ENCODE measurements at places on chromosomes 12 and 14.
A peak's percentile ranks its signal among the peaks of the same experiment; 100 is the strongest.

DNA sequence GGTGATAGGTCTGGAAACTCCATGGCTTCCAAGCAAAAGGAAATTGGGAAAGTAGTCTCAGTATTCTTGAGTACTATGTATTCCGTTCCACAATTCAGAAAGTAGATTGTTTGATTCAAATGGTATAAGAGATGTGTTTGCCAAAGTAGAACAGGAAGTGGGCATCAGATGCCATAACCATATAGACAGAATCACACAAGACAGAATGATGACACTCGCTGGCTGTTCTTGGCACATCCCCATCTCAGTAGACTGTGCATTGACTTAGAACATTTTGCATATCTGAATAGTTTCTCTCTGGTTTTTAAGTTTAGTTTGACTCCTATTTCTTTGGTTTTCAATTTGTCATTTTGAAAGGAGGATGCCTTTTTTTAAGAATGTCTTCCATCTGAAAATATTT, 221.1 kb upstream of the RGS6 start:
- H3K27me3 ChIP-seq: no peaks in the 10 kb centered on the region
- peaks cover 25% of the 10 kb centered on the region for H3K4me1 ChIP-seq
- peaks cover 48% of the 10 kb centered on the region for H3K36me3 ChIP-seq
- DNase-seq: no peak
- peak overlapping the region; percentile 15 for H3K4me3 ChIP-seq

GRCh38 chr14:30584058-30584630, 25.2 kb downstream of the G2E3 start:
- H3K27me3 ChIP-seq: no peaks in the 10 kb centered on the region
- peaks cover 19% of the 10 kb centered on the region for H3K4me1 ChIP-seq
- H3K36me3 ChIP-seq: peaks cover 57% of the 10 kb centered on the region
- no peak overlapping the region for H3K4me3 ChIP-seq
- H3K27ac ChIP-seq: no peak overlapping the region

GRCh38 chr12:128983371-128983770, 130.1 kb downstream of the GLT1D1 start:
- DNase-seq: no peak
- peaks cover 3% of the 10 kb centered on the region for H3K27me3 ChIP-seq
- no peak overlapping the region for H3K4me3 ChIP-seq
- H3K4me1 ChIP-seq: no peaks in the 10 kb centered on the region

DNA sequence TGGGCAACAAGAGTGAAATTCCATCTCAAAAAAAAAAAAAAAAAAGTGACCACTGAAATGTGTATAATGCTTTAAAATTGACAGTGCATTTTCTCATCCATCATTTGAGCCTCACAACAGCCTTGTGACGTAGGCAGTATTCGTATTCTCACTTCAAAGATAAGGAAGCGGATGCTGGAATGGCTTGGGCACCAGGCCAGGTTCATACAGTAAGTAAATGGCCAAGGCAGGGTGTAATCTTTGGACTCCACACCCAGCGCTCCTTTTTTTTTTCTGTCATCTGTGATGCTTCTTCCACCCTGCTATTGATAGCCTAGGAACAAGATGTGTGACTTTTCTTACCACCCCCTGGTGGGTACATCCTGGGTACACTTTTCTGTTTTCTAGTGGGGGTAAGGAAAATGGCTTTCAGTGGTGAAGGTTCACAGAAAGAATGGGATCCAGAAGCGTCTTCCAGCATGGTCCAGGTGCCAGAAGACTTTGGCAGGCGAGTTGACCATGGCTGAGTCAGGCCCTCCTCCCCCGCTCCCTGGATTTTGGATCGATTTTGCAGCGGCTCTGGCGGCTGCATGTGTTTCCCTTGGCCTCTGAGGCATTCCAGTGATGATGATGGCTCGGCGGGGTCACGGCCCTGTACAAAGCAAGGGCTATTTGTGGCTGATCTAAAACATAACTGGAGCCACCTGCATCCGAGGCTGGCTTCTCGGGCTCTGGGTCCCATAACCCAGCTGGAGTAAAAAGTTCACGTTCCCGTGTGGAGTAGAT, 110.6 kb downstream of the CACNA1C start:
- H3K36me3 ChIP-seq: peaks cover 1% of the 10 kb centered on the region
- DNase-seq: no peak
- no peaks in the 10 kb centered on the region for H3K27me3 ChIP-seq
- no peak overlapping the region for H3K4me3 ChIP-seq
- no peaks in the 10 kb centered on the region for H3K4me1 ChIP-seq

- H3K27me3 ChIP-seq: no peaks in the 10 kb centered on the region
- H3K27ac ChIP-seq: no peak overlapping the region
- no peaks in the 10 kb centered on the region for H3K4me1 ChIP-seq
- no peak overlapping the region for H3K4me3 ChIP-seq
- no peaks in the 10 kb centered on the region for H3K36me3 ChIP-seq
Measured at GRCh38 chr14:79997509-79998208, 213.6 kb downstream of the DIO2 start.

GRCh38 chr14:40784860-40785259, 821.8 kb upstream of the LRFN5 start:
- H3K4me3 ChIP-seq: no peak overlapping the region
- H3K27me3 ChIP-seq: no peaks in the 10 kb centered on the region
- no peaks in the 10 kb centered on the region for H3K4me1 ChIP-seq
- H3K36me3 ChIP-seq: no peaks in the 10 kb centered on the region

DNA sequence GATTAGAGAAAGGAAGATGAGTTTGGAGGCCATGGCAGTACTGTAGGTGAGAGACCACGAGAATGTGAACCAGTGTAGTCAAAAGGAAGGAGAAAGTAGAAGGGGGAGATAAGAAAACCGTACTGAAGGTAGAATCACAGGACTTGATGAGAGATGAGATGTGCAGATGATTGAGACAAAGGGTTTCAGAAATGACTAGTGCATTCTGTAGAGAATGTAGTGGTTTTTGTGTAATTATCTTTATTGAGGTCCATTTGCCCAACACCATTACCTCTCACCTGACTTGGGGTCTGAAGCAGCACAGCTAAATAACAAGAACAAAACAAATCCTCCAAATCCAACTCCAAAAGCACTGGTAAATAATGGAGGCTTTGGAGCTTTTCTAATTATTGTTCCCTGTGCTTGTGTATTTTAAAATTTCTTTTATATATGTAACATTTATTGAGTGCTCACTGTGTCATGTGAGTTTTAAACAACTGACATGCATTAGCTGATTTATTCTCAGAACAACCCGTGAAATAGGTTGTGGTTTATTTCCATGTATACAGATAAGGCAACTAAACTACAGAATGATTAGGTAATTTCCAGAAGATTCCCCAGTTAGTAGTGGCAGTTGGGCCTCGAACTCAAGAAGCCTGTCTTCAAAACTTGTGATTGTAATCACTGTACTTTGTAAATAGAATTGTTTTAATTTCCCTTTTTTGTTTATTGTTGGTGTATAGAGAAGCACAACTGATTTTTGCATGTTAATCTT, 390.0 kb downstream of the AEBP2 start:
- peaks cover 1% of the 10 kb centered on the region for H3K36me3 ChIP-seq
- peak overlapping the region; percentile 47 for H3K27ac ChIP-seq
- H3K27me3 ChIP-seq: no peaks in the 10 kb centered on the region
- no peak overlapping the region for H3K4me3 ChIP-seq
- peaks cover 16% of the 10 kb centered on the region for H3K4me1 ChIP-seq

DNA sequence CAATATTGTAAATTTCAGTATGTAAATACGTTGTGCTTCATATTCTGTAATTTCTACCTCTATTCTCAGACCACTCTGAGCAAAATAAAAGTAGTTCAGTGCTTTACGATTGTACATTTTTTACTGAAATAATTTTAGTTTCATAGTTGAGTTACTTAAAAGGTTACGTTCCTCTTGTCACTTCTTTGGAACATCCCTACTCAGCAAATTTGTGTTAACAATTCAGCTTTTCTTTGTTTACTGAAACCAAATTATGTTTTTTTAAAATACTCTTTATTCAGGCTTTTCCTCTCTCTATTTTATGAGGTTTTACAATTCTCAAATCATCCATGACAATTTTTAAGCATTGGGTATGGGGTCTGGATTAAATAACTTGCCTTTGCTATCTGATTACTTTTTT, 25.8 kb downstream of the CPSF6 start:
- peaks cover 46% of the 10 kb centered on the region for H3K36me3 ChIP-seq
- no peak for DNase-seq

- H3K27me3 ChIP-seq: no peaks in the 10 kb centered on the region
- H3K27ac ChIP-seq: no peak overlapping the region
- DNase-seq: no peak
- no peak overlapping the region for H3K4me3 ChIP-seq
Measured at GRCh38 chr14:37474191-37474590, 120.9 kb downstream of the FOXA1 start.

DNA sequence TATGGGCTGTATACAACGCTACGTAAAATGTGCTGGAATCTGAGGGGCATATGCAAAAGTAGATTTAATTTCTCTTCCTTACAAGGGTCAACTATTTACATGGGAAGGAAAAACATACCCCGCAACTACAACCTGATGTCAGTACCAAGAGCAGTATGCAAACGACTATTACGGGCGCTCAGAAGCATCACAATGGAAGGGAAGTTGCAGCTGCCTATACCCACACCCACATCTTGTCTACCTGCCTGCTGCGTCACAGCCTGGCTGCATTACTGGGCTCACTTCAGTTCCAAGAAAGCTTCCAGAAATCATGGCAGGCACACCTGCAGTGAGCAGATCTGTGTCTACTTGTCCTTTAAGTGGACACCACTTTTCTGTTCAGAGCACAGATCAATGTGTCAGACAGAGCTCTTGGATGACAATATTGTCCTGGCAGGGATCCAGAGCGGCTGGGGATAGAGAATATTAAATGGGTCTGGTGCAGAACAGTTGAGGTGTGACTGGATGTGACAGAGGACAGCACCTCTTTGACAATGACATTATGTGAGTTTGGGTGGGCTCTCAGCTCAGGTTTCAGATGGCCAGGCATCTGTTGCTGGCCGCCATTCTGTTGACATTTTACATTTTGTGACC, 41.5 kb upstream of the GNG2 start:
- H3K36me3 ChIP-seq: no peaks in the 10 kb centered on the region
- no peak overlapping the region for H3K27ac ChIP-seq
- H3K4me1 ChIP-seq: no peaks in the 10 kb centered on the region
- H3K4me3 ChIP-seq: no peak overlapping the region

DNA sequence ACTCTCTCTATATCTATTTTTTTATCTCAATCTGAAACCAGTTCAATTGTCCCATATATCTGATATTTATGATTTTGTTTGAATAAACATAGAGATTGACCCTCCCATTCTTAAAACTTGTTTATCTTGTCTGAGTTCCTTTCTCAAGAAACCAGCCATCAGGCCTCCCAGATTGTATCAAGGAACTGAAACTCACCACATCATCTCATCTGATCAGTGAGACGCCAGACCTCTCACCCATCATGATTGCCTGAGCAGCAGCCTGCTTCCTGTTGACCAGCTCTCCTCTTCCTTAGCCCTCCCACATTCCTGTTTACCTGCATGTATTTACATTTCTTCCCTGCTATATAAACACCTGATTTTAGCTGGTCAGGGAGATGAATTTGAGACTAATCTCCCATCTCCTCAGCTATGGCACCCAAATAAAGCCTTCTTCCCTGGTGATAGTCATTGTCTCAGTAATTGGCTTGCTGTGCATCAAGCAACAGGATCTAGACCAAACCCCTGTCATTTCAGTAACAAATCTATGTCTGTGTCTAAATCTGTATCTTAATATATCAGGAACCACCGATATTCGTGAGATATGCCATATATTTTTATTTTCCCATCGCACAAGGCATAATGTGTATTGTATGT, 323.6 kb downstream of the TMTC2 start:
- no peak overlapping the region for H3K4me3 ChIP-seq
- H3K36me3 ChIP-seq: no peaks in the 10 kb centered on the region
- no peaks in the 10 kb centered on the region for H3K4me1 ChIP-seq
- no peak for DNase-seq

DNA sequence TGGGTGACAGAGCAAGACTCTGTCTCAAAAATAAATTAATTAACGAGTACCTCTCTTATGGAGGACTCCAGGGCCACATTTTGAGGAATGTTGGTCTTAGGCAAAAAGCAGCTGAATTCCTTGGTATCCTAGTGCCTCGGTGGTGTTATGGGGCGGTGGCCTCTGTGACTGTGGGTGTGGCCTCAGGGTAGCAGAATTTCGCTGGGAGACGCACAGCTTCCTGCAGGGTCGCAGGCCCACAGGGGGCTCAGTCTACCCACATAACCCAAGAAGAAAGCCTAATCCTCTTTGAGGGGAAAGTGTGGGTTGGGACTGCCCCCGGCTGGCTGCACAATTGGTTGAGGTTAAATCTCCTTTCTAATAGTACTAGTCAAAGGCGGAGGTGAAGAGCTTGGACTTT, 11.2 kb upstream of the SERPINA4 start:
- peaks cover 10% of the 10 kb centered on the region for H3K27me3 ChIP-seq
- H3K4me3 ChIP-seq: no peak overlapping the region
- DNase-seq: no peak
- H3K4me1 ChIP-seq: no peaks in the 10 kb centered on the region
- H3K36me3 ChIP-seq: no peaks in the 10 kb centered on the region

- DNase-seq: no peak
- no peaks in the 10 kb centered on the region for H3K36me3 ChIP-seq
- H3K4me1 ChIP-seq: no peaks in the 10 kb centered on the region
Measured at GRCh38 chr12:115032521-115032920, 348.5 kb upstream of the TBX3 start.
